GM23338 (cell line): ENCODE measurements at places on chromosomes 12 and 14.
A peak's percentile ranks its signal among the peaks of the same experiment; 100 is the strongest.

GRCh38 chr12:79302162-79302814 lies 388.5 kb downstream of the PAWR start:
- no peak for DNase-seq

DNA sequence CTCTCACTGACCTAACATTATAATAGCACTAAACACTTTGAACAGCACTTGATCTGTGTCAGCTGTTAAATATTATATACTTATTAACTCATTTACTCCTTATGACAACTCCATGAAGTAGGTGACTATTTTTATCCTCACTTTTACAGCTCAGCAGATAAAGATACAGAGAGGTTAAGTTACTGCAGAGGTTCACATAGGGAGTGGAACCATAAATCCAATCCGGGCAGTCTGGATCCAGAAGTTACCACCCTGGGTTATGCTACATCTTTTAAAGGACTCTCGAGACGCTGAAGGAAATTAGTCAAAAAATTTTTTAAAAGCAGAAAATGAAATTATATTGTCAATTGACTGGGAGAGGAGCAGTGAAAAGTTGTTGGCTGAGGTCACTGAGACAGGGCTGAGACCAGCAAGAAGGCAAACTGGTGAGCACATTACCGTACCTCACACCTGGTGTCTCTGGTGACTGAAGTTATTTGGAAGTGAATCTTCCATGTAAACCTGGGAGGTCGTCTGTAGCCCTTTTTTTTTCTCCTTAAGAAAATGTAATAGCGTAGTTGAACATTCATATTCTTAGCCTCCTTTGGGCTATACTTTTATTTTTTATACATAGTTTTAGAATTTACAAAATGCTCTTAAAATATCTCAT lies 1.2 kb upstream of the RIMKLB start:
- peak; percentile 54 for DNase-seq

DNA sequence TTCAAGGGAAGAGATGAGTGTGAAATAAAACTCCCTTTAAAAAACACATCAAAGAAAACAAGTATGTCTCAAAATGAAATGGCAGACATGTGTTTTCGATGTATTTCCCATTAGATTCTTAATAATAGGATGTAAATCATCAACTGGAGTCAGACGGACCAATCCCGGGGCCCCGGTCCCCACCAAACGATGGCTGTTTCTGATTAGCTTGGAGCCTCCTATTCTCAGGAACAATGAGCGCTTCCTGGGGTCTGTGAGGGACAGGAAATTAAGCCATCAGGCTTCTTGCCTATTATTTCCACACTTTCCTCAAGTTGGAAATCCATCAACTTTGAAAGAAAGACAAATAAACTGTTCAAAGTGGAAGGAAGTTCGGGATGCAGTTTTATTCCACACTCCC lies 179.4 kb downstream of the EFCAB11 start:
- no peak for DNase-seq

- no peak for DNase-seq
Measured at GRCh38 chr12:99393763-99394162, 253.8 kb upstream of the GARIN6 start.

DNA sequence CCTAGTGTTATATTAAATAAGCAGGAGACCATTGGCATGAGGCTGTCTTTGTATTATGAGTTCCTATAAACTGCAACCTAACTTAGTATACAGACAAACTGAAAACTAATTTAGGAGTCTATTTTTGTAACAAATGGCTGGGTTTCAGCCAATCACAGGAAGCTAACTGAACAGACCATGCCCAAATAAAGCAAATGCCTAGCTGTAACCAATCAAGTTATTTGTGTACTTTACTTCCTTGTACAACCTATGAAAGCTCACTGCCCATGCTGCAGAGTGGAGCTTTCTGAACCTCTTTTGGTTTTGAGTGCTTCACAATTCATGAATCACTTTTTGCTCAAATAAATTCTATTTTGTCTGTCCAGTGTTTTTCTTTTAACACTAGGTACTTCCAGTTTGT lies 41.6 kb downstream of the GUCY2C start:
- DNase-seq = no peak

GRCh38 chr14:58243790-58244555 lies 670 bp upstream of the PSMA3 start:
- no peak for DNase-seq

GRCh38 chr12:52828591-52829021 lies 5.5 kb downstream of the KRT79 start:
- no peak for DNase-seq

GRCh38 chr14:77603654-77604255 lies 12.7 kb downstream of the SPTLC2 start:
- no peak for DNase-seq

DNA sequence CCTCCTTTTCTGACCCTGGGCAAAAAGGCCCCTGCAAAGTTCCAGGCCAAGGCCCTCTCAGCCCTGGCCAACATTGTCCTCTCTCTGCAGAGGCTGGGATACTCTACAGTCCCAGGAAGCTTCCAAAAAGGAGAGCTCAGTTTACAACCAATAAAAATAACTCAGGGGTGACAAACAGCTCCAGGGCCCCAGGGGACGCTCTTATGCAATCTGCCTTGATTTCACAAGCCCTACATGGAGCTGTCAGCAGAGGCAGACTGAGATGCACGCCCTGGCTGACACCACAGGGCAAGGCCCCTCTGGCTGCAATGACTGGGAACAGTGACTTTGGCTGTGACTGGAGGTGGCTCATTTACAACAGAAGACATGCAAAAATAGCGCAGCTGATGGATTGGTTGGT lies 129.0 kb upstream of the MED13L start:
- DNase-seq = peak; percentile 65

DNA sequence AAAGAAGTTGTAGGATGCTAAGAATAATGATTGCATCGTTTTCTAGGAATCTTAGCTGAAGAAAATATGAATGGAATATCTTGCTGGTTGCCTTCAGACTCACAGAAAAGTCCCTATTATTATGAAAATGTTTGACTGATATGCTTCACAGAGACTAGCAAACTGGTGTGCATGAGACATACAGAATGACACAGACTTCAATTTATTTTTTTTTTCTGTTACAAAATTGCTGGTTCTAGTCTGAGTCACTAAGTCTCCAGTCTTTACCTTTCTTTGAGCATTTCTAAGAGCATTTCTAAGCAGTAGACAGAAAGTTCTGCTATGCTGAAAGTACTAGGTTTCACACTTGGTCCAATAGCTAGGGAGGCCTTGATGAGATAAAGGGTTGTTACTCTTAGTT lies 377.6 kb upstream of the ATP2B1 start:
- no peak for DNase-seq

GRCh38 chr14:32074887-32075572 lies 2.1 kb upstream of the ARHGAP5 start:
- peak; percentile 14 for DNase-seq
